Activated CD8-positive, alpha-beta memory T cell treated with anti-CD3 and anti-CD28 coated beads for 24 hours (primary cell): ENCODE measurements at places on chromosomes 2 and 18.
A peak's percentile ranks its signal among the peaks of the same experiment; 100 is the strongest.

DNA sequence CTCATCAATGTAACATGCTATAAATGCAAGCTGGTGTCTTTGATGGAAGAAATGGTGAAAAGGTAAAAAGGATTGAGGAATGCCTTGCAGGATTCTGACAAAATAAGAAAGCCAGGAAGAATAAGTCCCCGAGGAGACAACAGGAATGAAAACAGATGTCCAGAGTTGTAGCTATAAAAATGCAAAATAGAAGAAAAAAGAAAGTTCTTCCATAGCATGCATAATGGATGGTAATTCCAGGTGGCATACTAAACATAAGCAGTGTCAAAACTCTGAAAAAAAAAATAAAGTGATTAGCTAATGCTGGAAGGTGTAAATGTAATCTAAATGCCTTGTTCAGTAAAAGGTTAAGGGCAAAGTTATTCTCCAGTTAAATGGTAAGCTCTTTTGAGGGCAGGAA is 225.9 kb upstream of the CHST9 start:
- DNase-seq: no peak

DNA sequence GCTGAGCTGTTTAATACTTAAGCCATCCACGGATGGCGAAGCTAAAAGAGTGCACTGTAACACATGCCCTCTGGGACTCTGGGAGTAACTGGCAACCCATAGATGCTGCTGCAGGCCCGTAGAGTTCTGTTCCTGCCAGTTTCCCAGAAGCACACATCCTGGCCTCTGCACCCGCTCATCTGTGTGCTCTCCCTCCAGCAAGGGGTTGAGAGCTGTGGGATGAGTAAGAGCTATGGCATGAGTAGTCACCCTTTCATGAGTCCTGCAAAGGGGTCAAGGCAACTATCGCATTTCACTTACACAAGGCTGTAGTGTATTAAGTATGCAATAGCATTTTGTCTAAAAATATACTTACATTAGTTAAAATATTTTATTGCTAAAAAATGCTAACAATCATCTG is 1341.8 kb upstream of the NXPH2 start:
- DNase-seq: no peak

DNA sequence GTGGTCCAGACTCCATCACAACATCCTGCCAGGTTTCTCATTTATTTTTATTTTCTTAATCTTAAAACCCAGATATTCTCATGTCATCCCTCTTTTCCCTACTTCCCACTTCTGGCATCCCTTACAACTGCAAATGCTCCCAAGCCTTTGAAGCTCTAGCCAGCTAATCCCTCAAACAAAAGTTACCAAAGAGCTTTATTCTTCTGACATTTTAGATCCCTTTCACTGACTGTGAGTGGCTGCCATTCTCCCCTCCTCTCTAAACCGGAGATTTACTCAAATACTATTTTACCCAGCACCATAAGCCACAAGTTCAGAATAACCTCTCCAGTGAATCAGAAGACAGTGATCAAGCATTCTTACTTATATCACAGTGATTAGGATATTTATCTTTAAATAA is 569.0 kb upstream of the SYT4 start:
- no peak for DNase-seq

DNA sequence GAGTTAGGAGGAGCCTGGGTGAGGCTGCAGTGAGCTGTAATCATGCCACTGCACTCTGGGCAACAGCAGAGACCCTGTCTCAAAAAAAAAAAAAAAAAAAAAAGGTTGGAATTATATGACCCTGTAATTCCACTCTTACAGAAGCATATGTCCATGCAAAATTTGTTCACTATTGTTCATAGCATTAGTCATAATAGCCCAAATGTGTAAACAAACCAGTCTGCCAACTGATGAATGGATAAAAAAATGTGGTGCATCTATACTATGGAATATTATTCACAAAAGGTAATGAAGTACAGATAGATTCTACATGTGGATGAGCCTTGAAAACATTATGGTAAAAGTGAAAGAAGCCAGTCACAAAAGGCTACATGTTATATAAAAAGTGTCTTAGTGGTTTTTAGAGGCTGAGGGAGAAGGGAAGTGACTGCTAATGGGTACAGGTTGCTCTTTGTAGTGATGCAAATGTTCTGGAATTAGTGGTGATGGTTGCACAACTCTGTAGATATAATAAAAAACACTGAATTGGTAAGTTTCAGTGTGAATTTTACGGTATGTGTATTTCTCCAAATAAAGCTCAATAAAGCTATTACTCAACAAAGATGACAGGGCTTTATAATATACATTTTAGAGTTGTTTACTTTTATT is 9.4 kb downstream of the COA5 start:
- DNase-seq: no peak

DNA sequence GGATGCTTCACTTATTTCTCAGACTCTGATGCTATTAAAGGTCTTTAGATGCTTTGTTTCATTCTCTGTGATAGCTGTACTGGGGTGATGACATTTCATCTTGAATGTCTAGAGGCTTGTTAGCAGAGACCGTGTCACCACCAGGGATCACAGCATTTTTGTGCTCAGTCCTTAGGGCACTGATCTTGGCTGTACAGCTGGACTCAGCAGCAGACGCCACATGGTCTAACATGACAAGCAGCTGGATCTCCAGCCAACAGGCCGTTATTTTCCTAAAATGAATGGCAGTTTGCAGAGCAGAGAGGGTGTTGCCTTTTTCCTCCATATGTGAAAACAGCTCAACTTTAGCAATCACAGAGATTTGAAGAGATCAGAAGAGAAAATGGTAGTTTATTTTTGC is 491.8 kb downstream of the CDH2 start:
- no peak for DNase-seq

- no peak for DNase-seq
Observed at GRCh38 chr18:40031435-40031834, 1923.6 kb upstream of the PIK3C3 start.

GRCh38 chr2:96156926-96157648 is 11.8 kb upstream of the DUSP2 start:
- DNase-seq: peak; percentile 78

DNA sequence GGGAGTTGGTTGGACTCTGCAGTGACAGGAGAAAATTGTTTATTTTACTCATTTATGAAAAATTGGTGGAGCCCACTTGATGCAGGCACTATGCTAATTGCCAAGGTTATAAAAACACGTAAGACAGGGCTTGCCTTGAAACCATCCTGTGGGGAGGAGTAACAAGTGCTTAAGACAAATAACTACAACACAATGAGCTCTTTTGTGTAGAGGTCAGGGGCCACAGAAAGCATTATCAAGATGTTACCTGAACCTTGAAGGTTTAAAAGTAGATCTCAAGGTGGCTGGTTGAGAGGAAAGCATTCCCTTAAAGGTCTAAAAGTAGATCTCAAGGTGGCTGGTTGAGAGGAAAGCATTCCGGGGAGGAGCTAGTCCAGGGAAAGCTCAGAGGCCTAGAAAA is 381.8 kb upstream of the POU3F3 start:
- DNase-seq: no peak

DNA sequence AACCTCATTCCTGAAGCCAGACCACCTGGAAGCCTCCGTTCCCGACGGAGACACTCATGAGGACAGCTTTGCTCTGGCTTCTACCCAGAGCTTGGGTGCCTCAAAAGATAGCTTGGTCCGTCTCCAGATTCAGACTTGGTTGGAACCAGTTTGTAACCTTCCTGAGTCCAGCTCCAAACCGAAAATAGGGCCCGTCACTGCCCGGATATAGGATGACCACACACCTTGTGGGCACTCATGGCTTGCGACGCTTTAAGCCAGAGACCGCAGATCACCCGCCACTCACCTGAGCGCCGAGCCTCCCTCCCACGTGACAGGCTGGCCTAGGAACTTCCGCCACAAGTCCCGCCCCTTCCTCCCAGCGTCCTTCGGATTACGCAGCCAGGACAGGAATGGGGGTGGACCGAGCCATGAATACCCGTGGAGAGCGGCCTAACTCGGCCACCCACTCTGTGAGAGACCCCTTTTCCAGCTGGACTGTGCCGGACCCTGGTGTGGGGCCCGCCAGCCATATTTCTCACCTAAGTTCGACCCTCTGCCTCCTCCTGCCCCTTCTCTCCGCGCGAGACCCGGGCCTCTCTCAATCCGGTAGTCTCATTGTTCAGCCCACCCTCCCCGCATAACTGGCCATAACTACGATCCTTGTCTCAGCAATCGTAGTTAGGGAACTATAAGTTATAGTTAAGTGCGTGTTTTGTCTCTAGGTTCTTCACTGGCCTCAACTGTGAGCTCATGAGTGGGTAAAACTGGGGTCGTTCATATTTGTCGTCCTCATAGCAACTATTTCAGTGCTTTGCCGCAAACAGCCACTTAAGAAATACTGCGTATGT is at the start of gene MPV17:
Gene MPV17, minus strand, starts transcription at position 332 of the 830 bp plus-strand sequence. CDS start 580 bp downstream, outside the sequence.
- DNase-seq: peak; percentile 93

DNA sequence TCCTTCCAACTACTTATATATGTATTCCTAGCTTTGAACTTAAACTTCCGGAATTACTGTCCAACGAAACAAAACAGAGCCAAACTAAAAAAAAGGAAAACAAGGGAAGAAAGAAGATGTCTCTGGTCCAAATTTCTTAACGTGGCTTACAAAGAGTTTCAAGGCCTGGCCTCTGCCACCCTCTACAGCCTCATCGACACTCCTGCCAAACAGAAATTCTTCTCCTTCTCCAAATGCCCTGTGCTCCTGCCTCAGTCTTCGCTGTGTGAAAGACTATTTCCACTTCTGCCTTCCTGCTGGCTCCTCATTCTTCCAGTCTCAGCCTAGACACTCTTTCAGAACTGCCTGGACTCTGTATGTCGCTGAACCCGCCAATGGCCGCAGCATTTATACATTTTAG is 249.2 kb downstream of the TXNL1 start:
- no peak for DNase-seq

- no peak for DNase-seq
Observed at GRCh38 chr2:64104933-64105332, 39.3 kb downstream of the PELI1 start.

DNA sequence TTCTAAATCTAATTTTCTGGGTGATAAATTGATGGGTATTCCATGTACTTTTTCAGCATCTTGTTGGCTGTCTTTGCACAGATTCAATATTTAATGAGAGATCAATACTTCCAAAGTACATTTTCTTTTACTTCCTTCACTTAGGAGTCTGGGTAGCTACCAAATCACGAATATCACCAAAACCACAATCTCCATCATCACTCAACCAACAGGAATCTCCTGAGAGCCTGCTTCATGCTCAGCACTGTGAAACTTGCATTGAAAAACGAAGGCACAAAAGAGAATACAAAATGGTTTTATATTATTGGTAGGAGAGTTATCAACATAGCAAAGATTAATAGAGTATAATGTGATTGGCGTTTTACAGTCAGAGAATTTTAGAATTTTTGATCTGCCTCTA is 261.5 kb upstream of the DSEL start:
- no peak for DNase-seq

- DNase-seq: no peak
Observed at GRCh38 chr2:180717588-180717987, 262.8 kb upstream of the UBE2E3 start.

GRCh38 chr18:46630160-46630559 is 26.9 kb downstream of the LOXHD1 start:
- DNase-seq: peak; percentile 45

DNA sequence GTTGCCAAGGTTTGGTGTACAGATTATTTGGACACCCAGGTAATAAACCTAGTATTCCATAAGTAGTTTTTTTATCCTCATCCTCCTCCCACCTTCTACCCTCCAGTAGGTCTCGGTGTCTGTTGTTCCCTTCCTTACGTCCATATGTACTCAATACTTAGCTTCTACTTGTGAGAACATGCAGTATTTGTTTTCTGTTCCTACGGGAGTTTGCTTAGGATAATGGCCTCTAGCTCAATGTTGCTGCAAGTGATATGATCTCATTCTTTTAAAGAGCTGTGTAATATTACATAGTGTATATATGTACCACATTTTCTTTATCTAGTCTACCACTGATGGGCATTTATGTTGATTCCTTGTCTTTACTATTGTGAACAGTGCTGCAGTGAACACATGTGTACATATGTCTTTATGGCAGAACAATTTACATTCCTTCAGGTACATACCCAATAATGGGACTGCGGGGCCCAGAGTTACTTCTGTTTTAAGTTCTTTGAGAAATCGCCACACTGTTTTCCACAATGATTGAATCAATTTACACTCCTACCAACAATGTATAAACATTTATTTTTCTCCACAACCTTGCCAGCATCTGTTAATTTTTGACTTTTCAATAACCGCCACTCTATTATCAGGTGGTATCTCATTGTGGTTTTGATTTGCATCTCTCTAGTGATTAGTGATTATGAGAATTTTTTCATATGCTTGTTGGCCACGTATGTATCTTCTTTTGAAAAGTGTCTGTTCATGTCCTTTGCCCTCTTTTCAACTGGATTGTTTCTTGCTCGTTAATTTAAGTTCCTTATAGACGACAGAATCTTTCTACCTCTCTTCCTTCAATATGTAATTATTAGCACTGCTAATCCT is 88.0 kb downstream of the MEMO1 start:
- no peak for DNase-seq

- DNase-seq: no peak
Observed at GRCh38 chr2:13103151-13103550, 386.4 kb downstream of the TRIB2 start.

DNA sequence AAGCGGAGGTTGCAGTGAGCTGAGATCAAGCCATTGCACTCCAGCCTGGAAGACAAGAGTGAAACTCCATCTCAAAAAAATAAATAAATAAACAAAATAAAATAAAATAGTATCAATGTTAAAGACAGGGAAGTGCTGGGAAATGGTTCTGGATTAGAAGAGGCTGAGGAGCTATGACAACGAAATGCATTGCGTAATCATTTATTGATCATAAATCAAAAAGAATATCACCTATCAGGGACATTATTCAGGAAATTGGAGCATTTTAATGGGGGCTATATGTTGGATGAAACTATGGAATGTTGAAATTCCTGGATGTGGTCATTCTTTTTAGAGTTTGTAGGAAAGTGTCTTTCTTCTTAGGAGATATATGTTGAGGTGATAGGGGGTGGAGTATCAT is 30.9 kb upstream of the MTA3 start:
- no peak for DNase-seq

DNA sequence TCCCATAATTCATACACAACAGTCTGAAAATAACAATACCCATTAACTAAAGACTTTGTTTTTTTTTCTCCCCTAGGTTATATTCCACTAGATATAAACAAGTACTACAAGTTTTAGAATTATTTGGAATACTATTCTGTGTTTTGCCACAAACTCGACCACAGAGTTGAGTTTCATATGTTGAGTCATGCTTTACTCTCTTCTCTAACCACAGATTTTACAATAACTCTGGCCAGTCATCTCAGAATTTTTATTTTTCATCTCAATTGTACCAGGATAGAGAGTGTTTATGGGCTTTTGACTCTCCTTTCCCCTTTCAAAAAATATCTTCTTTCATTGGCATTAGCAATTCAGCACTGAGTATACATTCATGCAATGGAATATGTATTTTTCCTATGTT is 348.7 kb upstream of the GALNT5 start:
- no peak for DNase-seq

GRCh38 chr2:45654250-45654649 is 2.8 kb downstream of the PRKCE start:
- DNase-seq: no peak
